Stimulated activated CD8-positive, alpha-beta memory T cell treated with anti-CD3 and anti-CD28 coated beads, Interleukin-2, amount 100 ng/mL, for 48 hours (primary cell): ENCODE measurements at places on chromosomes 6 and 20.
A peak's percentile ranks its signal among the peaks of the same experiment; 100 is the strongest.

DNA sequence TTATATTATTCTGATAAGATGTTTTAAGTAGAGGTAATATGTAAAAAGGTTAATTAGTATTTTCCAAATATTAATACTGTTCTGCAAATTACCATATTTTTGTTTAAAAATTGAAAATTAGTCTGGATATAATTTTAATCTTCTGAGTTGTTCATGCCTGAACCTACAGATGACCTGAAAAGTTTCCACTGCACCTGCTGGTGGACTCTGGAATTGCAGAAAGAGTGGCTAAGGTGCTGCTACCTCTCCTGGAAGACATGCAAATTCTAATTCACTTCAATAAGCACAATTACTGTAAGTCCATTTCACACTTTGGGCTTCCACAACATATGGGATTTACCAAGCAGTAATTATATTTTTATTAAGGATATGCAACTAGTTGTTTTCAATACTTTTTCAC is 77.7 kb upstream of the OLIG3 start:
- peak; percentile 27 for DNase-seq

GRCh38 chr6:108895571-108895970 is 47.3 kb downstream of the ARMC2 start:
- no peak for DNase-seq

DNA sequence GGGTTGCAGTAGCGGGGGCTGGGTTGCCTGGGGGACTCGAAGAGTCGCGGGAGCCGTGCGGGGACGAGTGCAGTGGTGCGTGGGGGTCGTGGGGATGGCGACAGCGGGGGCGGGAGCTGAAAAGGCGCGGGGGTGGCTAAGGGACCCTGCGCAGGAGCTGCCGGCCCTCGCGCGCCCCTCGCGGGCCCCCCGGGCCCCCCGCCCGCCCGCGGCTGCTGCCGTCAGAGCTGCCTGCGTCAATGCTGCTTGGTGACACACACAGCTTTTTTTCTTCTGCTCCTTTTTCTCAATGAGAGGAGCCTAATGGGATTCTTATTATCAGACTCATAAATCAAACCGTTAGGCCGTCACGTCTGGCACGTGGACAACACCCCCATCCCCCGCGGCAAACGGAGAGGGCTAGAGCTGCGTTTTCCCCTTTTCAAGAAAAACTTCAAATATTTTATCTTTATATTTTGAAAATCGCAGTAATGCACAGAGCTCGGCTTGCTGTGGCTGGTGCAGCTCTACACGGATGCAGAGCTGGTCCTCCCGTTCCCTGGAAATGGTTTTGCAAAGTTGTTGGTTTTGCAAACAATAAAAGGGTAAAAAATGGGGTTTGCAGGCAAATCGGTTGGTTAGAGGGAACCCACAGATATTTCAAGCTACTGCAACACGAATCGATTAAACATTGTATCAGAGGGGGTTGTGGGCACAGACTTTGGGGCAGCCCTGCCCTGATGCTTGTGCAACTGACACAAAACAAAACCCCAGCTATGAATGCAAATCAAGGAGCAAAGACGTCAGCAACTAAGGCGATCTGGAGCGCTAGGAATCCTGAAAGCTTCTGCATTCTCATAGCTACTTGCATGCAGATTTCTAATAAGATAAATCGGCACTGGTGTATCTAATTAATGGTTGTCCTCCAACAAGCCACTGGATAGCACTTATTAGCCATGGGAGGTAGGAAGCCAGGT is 161.4 kb downstream of the TBXT start:
- DNase-seq, result no peak

- DNase-seq, result no peak
These were observed 53.8 kb downstream of the MACROD2 start for GRCh38 chr20:14049111-14049510.

- no peak for DNase-seq
These were observed 355 bp upstream of the AKAP7 start for GRCh38 chr6:131134980-131135243.

- no peak for DNase-seq
These were observed 20.6 kb downstream of the RBCK1 start for GRCh38 chr20:428658-429200.
